ENCODE measurements at places on chromosomes 12 and 14.

DNA sequence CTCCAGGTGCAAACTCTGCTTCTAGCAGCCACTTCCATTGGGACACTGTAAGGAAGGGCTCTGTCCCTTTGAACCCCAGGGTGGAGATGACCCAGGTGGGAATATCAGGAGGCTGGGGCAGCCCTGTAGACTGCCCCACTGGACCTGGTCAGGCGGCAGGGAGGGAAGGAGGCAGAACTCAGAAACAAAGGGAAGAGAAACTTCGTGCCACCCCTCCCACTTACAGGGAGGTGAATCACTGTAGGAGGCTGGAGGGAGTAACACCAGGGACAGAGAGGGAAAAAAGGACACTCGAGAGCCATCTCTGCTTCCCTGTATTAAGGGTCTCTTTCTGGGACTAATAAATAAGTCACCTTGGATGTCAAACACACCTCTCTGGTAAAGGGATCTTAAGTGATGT, 37.4 kb downstream of the ISCA2 start:
- no peak for DNase-seq

DNA sequence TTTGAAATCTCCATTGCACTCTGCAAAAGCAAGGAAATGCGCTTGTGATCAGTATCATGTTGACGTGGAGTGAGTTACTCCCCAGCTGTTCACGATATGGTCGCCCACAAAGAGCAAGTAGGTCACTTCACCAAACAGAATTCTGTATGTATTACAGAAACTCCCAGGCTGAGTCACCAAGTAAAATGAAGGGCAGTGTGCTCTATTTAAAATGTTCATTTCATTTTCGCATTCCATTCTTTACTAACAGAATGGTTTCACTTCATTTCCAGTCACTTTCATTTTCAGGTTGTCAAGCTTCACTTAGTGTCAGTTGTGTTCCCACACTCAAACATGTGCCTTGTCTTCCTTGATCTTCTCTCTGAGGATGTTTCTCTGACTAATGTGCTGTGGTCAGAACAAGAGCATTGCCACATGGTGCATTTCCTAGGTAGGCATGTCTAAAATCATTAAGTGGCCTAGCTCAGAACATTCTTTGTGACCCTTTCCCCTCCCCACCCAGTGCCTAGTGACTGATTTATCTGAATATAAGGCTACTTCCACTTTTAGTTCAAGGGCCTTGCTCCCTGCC, 391.2 kb downstream of the RAD51B start:
- peak; percentile 4 for DNase-seq

- DNase-seq = no peak
Observed at GRCh38 chr14:96578619-96579018, 76.4 kb downstream of the PAPOLA start.

DNA sequence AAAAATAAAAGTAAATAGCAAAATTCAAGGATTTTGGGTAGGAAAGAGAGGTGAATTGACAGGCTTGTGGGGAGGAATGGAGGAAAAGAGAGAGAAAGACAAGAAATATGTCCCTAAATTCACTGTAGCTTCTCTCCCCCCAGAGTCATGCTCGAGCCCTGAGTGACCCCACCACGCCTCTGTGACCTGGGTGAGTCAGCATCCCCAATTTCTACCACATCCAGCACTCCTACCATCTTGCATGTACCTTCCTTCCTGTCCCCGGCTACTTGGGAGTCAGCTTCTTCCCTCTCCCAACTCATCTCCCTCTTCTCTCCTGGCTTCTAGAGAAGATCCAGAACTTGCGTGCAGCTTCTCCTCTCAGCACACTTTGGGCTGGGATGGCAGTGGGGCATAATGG, 9.8 kb downstream of the ZNF219 start:
- DNase-seq = no peak

DNA sequence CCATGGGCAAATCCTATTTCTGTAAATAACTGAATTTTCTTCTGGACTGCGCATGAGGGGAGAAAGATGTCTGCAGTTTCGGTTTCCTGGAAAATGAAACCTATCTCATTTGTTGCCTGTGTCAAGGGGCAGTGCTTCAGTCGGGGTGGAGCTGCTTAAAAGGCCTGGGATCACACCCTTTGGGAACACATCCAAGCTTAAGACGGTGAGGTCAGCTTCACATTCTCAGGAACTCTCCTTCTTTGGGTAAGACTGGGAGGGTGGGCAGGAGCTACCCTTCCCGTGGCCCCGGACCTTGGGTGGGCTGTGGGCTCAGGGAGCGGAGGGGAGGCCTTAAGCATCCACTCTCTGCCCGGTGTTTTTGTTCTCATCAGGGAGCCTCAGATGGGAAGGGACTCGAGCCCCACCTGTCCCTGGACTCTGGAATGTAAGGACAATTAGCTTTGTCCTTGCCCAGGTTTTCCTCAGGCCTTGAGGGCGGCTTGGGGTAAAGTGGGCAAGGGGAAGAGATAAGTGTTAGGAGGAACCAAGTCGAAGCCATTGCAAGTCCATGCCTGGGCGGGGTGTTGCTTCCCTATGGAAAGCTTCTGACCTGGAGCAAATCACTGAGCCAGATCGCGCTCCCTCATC, at the start of gene IFI27:
Gene IFI27, plus strand, starts transcription at position 185 of the 630 bp plus-strand sequence.
- no peak for DNase-seq

- no peak for DNase-seq
Observed at GRCh38 chr14:63795532-63795931, 57.3 kb upstream of the SYNE2 start.

GRCh38 chr14:64841772-64842750, 37.6 kb downstream of the SPTB start:
- DNase-seq = no peak

GRCh38 chr12:52826611-52827498, 7.3 kb downstream of the KRT79 start:
- no peak for DNase-seq

DNA sequence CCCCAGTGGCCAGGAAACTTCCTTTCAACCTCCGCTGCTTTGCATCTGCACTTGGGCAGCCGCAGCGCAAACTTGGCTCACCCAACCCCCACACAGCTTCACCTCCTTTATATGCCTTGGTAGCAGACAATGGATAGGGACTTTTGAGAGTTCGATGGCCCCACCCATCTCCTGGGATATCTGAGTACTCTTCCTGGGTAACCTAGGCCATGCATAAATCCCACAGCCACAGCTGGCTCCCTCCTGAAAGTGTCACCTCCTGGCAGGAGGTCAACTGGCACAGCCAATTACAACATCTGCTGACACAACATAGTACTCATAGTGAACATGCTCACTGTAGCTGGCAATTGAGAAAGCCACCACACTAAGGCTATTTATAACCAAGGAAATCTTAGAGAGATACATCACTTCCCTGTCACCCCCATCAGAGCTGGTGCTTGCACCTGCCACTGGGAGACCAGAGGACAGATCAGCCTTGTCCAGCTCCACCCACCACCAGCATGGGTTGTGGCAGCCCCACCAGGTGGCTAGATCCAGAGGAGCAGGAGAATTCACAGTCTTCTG, 410.0 kb downstream of the SYT1 start:
- DNase-seq = no peak

- no peak for DNase-seq
Observed at GRCh38 chr12:132873724-132874123, 13.7 kb downstream of the CHFR start.

DNA sequence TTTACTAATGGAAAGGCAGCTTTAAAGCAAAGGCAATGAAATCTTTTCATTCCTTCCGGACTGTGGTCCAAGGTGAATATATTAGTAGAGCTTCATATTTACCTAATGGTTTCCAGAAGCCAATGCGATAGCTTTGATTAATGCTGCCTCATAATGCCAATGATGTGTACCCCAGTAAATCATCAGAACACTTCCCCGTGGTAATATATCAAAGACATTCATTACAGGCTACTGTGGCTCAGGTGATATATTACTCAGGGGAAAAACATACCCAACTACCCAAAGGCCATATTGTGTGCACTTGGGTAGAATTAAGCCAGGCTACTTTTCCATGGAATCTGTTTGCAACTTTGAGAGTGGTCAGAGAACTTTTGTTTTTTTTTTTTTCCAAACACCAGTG, 69.4 kb upstream of the DACT1 start:
- no peak for DNase-seq

GRCh38 chr14:42778984-42779383, 1172.3 kb downstream of the LRFN5 start:
- no peak for DNase-seq

- no peak for DNase-seq
Observed at GRCh38 chr14:44414646-44415045, 92.4 kb downstream of the FSCB start.

DNA sequence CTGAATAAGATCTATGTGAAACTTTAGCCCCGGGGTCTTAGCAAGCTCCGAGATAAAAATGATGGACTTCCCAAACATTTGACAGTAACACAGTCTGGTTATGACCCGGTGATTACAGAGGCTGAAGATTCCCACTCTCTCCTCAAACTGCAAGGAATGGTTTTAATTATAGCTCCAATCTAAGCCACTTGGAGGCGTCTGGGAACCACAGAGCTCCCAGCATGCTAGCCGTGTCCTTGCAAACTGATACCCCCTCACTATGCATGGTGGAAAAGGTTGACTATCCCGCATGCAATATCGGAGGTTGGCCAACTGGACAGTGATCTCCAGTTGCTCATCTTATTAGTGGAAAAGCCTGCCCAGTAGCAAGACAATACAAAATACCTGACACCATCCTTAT, 76.5 kb upstream of the GRIN2B start:
- DNase-seq = no peak

- no peak for DNase-seq
Observed at GRCh38 chr14:61621444-61621843, 73.9 kb upstream of the HIF1A start.

DNA sequence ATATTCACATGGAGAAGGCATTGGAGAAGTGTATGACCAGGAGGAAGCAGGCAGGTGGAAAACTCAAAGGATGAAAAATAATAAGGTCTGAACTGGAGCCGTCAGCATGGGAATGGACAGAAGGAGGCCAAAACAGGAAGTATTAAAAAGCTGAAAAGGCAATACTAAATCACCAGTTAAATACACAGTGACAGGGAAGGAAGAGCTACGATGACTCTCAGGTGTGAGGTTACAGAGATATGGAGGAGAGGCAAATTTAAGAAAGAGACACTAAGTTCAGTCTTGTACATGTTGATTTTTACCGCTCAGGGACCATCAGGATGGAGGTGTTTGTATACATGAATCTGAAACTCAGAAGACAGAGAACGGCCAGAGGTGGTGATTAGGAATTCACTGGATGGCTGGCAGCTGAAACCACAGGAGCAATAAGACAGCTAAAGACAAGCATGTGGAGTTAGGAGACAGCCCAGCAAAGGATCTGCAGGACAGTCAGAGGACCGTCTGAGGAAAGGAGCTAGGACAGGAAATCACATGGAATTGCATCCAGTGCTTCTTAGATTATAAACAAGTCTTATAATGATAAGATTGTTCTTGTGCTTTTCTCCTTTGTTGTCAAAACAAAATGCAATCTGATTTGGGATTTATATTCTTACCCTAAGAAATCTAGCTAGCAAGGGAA, 33.9 kb upstream of the CDKN3 start:
- no peak for DNase-seq

GRCh38 chr14:34983786-34984185, 994 bp downstream of the SRP54 start:
- DNase-seq = no peak

DNA sequence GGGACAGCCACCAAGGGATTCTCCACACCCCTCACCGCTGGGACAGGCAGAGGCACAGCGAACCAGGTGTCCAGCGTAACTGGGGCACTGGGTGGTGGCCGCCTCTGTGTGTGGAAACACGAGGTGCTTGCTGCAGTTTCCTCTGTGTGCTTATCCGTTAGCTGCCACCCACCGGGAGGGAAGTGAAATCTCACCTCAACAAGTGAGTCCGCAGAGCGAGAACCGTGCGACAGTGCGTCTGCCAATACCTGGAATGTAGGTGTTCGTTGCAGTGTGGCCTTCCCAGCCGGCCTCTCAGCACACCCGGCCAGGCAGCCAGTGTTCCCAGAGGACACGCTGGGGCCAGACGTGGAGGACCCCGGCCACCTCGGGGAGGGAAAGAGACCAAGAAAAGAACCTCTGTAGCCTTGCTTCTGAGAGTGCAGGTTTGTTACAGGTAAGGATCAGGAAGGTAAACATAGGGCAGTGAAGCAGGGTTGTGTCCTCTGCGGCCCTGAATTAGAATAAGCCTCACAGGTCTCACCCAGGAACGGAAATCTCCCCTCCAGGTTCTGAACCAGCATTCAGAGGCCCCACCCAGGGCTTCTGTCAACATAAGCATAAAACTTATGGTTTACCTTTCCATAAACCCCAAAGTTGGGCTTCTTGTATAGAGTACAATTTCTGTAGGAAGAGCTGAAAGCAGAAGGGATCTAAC, 1.5 kb downstream of the BCL2L14 start:
- DNase-seq = peak; percentile 1

- no peak for DNase-seq
Observed at GRCh38 chr12:57229046-57229633, 371 bp upstream of the SHMT2 start.

- no peak for DNase-seq
Observed at GRCh38 chr12:25884024-25884919, 74.2 kb upstream of the RASSF8 start.

- no peak for DNase-seq
Observed at GRCh38 chr14:98120831-98121464, 1151.0 kb downstream of the BCL11B start.

- DNase-seq = no peak
Observed at GRCh38 chr14:24483604-24484252, 24.3 kb downstream of the CMA1 start.

DNA sequence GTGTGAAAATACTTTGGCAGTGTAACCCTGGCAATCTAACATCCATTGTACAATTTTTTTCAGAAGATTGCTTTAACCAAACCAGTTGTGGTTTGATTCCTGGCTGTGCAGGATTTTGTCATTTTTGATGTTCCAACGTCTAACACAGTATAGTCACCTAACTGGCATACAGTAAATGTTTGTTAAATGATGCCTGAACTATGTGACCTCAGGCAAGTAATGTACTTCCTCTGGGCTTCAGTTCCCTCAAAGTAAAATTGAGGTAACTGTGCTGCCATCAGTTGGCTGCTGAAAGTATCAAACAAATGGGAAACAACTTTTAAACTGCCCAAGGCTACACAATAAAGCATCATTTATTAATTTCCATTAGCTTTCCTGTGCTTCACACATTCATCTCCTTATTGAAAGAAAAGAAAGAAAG, 4.3 kb downstream of the TM7SF3 start:
- DNase-seq = no peak

- DNase-seq = no peak
Observed at GRCh38 chr12:94041850-94042249, 106.5 kb upstream of the PLXNC1 start.

GRCh38 chr12:131862994-131863710, 31.3 kb upstream of the ULK1 start:
- no peak for DNase-seq

DNA sequence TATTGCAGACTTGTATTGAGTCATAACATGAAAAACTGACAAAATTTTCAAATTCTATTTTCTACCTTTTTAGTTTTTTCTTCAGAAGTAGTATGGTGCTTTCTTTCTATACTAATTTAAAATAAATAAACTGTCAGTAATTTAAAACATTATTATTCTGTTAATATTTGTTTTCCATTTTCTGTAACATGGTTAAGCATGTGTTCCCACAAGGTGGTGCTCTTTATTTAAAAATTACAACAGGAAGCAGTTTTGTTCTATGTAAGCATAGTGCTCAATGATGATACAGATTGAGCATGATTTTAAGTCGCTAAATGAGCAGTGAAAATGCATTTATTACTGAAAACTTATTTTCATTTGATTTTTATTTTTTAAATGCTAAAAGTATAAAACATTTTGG, 114.6 kb downstream of the PPFIA2 start:
- no peak for DNase-seq
